NCI-H2081 (cell line): ENCODE measurements at places on chromosomes 1 and 21.

GRCh38 chr1:17293681-17294425 lies 14.1 kb upstream of the PADI4 start:
- DNase-seq, result no peak

DNA sequence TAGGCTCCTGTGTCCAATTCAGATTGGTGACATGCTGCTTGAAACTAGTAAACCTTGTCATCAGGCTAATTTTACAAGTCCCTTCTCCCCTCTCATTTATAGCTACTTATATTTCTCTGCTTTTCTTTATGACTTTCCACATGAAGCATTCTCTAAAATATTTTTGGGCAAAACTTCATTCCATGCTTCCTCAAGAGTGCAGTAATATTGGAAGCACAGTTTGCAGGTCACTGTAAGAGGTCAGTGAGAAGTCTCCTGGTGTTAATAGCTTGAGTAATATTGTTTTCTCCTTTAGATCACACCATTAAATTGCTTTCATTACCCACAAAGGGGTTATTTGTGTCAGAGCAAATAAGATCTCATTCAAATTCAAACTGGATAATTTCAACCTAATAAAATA lies 46.6 kb downstream of the LPAR3 start:
- no peak for DNase-seq

DNA sequence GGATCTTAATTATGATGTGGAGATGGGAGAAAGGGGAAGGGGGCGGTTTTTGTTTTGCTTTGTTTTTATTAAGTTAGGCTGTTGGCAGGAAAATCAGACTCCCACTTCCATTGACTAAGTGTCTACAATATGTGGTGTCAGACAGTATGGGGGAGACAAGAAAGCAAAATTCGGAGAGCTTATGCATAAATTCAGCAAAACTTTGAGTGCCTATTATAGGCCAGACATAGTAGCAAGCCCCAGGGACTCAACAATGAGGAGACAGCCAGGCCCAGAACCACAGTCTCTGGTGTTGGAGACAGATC lies 835 bp upstream of the TSPAN2 start:
- DNase-seq, result no peak

DNA sequence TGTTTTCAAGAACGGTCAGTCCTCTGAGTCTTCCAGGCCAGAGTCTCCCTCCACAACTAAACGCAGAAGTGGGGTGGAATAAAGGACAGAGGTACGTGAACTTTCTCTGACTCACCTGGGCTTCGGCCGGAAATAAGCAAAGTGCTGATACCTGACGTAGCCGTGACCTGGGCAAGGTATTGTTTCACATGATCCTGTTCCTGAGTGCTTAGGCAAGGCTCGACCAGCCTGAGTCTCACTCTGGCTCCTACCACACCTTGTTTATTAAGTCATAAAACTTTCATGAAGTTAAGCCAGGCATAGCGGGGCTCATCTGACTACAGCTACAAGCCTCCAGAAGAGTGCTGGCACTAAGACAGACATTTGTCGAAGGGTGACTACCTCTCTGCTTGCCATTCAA lies 327.5 kb downstream of the SETD4 start:
- DNase-seq, result no peak

GRCh38 chr1:25774921-25775771 lies 24.8 kb upstream of the SELENON start:
- DNase-seq, result peak; percentile 56

DNA sequence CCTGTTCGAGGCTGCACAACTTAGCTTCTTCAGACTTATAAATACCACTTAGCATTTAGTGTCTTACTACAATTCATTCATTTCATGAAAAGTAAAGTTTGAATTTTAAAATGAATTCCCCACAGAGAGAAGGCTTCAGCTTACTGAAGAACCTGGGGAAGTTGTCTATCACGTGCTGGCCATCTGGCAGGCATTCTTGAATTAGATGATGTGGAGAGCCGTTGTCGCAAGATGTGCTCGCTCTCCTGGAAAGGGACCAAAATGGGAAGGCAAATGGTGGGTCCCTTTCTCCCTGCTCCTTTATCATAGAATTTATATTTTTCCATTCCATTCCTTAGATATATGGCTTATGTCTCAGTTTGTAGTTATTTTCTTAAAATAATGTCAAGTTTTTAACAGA lies 90.5 kb downstream of the CD247 start:
- no peak for DNase-seq
